ENCODE measurements at places on chromosomes 6 and 20.

DNA sequence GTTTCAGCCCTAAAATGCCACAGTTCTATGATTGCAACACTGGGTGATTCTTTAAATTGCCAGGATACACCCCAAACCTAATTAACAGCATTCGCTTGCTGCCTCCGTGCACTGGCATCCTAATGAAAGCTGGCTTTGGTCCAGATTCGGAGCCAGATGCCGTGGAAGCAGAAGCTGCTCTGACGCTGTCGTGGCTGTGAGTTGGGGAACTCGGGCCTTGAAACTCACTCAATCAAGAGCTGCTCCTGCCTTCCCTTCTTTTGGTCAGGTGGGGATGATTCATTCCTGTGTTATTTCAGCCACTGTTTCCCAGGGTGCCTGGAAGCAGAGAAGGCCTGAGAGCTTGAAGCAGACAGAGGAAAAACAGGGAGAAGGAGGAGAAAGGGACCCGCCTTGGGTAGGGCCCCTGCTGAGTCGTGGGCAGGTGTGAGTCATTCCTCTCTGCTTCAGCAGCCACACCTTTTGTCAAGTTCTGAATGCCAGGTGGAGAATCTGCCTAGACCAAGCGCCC is 36.2 kb upstream of the DSP start:
- peak; percentile 86 for DNase-seq

DNA sequence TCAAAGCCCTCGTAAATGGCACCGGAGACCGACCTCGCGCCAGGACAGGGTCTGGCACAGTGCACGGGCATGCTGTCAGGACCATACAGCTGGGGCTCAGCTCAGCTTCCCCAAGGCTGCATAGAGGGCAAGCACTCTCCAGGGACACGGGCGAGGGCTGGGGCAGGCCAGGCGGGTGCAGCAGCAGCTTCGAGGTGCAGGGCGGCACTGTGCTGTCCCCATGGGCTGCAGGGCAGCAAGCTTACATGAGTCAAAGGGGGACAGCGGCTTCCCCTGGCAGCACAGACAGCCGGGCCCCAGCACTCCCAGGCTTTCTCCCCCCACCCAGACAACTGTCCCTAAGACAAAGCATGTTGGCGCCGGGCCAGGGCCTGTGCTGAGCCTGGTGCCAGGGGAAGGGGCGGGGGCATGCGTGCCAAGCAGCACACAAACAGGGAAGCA is 25.7 kb downstream of the PSMG4 start:
- no peak for DNase-seq

- no peak for DNase-seq
Observed at GRCh38 chr20:61733891-61734732, 331.6 kb downstream of the TAF4 start.

DNA sequence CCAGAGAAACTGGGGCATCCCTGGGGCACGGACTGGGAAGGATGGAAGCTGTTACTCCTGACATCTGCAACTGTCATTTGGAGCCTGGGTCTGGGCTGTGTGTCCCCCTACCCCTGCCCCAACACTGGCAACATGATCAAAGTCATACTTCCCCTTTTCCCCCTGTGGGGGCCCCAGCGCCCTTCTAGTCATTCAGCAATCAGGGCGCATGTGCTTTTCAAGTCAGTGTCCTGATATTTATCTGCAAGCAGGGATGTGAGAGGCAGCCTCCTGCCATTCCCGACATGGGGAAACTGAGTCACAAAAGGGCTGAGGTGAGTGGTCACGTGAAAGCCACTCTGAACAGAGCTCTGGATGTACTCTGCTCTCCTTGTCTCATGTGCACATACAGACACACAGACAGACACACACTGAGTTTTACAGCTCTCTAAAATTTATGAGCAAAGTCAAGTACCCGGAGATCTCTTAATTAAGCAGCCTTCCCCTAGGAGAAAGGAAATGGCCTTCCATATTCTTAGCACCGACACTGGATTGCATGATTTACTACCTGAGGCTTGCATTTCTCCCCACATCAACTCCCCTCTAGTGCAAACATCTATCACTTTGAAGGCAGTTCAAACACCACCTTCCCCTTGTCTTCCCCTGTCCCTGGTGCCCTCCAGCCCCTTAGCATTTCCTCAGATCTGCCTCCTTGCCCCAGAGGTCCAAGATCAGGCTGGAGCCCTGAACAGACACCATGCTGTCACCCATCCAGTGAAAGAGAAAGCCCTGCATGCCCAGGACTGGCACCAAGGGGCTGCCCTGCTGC is 170.7 kb downstream of the CDC5L start:
- no peak for DNase-seq

GRCh38 chr6:2865694-2866151 is 24.1 kb upstream of the SERPINB1 start:
- no peak for DNase-seq

DNA sequence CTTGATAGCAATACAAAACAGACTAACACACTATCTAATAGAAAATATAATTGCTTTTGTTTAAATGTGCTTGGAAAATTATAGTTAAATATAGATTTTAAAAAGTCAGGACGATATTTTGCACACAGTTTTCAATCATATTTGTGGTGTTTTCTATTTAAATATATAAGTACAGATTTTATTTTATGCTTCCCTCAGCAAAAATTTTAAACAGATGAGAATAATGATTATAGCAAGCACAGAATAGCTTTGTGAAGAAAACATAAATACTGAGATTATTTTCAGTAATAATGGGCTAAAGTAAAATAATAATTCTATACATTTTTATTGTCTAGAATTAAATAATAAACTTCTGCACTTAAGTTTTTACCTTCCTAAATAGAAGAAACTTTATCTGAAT is 809.4 kb downstream of the PHF3 start:
- no peak for DNase-seq

DNA sequence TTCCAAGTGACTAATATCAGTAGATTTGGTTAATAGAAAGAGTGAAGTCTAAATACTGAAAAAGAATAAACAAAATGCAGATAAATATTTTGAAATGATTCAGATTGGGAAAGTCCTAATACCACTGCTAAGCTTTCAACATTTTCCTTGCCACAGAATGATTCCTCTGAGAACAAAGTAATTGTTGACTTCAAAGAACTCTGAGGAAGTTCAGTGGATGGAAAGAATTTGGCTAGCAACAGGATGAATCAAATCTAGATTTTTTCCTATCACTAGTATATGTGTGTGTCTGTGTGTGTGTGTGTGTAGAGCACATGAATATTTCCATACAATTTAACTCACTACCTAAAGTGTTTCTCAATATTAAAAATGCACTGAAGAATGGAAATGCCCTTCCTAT is 107.9 kb upstream of the PREP start:
- DNase-seq = no peak

DNA sequence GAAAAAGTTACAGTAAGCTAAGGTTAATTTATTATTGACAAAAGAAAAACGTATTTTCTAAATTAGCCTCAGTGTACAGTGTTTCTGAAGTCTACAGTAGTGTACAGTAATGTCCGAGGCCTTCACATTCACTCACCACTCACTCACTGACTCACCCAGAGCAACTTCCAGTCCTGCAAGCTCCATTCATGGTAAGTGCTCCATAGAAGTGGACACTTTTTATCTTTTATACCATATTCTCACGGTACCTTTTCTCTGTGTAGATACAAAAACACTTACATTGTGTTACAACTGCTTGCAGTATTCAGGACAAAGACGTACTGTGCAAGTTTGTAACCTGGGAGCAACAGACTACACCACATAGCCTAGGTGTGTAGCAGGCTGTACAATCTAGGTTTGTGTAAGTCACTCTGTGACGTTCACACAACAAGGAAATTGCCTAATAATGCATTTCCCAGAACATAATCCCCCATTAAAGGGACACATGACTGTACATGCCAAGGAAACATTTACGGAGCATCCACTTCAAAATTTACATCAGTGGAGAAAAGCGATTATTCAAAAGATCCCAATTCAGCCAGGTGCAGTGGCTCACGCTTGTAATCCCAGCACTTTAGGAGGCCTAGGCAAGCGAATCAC is 133.4 kb downstream of the BANF2 start:
- DNase-seq = no peak

DNA sequence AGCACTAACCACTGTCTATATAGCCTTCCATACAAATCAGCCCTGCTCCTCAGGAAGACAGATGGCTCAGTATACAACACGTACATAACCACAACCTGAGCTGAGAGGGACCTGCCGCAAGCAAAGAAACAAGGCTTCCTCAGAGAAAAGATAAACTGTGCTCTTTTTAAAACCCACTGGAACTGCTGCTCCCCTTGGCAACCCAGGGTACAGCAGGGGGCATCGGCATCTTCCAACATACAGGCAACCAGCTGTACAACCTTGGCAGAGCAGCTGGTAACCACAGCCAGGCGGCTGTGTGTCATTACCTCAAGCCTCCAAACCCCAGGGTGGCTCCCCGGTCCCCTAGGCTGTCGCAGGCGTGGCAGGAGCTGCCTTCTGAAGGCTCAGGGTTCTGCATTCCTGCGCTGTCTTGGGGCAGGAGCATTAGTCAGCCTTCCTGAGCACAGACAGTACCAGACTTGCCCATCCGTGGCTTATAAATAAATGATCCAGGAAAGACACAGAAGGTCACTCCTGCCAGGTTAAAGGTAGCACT is 249.5 kb downstream of the ADGRG6 start:
- DNase-seq = no peak

GRCh38 chr6:34891296-34891695 is 2.2 kb downstream of the ANKS1A start:
- no peak for DNase-seq

DNA sequence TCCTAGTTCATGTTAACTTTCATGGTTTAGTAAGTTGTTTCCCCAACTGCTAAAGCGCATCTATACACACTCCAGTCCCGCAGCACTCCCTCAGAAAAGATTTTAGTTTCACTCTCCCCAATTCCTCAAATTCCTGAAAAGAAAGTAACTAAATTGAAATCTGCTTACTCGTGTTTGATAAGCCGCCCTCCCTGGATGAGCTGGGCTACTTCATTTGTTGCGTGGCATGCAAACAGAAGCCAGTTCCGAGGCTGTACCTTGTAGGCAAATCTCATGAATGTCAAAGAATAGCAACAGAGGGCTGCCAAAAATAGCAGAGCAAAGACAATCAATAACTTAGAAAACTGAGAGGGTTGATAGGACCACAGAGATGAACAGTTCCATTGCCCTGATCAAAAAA is 16.9 kb downstream of the MPC1 start:
- no peak for DNase-seq

DNA sequence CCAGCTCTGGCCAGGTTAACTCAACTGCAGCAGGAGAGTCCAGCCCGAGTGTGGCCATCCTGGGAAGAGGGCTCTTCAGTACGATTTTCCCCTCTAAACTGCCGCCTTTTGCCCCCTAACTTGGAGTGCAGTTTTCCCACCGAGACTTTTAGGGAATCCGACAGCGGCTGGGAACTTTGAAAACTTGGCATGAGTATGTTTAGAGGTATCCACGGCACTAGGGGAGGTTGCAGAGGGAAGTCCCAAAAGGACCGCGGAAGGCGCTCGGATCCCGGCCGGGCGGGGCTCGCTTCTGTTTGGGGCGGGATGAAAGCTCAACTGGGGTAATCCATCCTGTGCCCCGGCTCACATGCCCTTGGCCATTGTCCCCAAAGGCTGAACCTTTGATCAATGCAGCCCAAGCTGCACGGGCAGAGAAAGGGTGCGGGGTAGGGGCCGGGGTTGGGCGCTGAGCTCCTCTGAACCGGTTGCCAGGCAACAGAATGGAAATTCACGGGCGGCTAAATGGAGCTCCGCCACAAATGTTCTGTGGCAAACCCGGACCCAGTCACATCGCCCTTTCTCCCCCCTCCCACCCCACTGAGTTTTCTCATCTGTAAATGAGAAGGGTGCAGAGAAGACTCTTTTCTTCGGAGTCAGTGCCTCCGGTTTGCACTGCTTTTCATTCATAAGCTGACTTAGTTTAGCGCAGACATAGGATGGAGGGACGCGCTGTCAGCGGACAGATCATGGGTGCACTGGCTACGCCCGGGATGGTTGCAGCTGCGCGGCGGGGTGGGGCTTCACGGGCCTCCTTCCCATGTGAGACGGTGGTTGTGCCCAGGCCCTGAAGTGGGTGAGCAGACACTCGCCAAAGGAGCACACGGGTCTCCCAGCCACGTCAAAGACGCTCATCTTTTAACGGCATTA is 2.3 kb downstream of the BMP6 start:
- no peak for DNase-seq

GRCh38 chr20:14761903-14762302 is 424.5 kb upstream of the FLRT3 start:
- peak; percentile 22 for DNase-seq

- DNase-seq = no peak
Observed at GRCh38 chr20:45948261-45948733, 13.8 kb downstream of the PCIF1 start.

- no peak for DNase-seq
Observed at GRCh38 chr6:2549834-2550233, 200.9 kb downstream of the MYLK4 start.

DNA sequence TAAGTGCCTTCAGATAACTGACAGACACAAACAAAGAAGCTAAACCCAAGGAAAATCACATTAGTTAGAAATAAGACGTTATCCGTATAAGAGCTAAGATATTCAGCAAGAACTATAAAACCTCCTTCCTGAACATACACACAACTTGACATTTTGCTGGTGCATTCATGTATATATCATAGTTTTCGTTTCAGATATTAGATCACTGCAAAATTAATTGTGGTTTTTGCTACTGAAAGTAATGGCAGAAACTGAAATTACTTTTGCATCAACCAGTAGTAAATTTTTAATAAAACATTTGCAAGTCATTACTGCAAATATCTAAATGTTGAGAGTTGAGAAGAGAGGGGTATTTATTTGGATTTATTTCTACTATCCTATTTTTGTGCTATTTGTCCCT is 26.1 kb upstream of the KCNQ5 start:
- no peak for DNase-seq

- no peak for DNase-seq
Observed at GRCh38 chr6:25486550-25486949, 165.5 kb upstream of the SCGN start.

GRCh38 chr6:166419717-166420116 is 37.0 kb upstream of the MPC1 start:
- no peak for DNase-seq

GRCh38 chr6:169867751-169868191 is 116.3 kb downstream of the ERMARD start:
- no peak for DNase-seq

- no peak for DNase-seq
Observed at GRCh38 chr6:144543006-144543871, 258.1 kb downstream of the UTRN start.

GRCh38 chr6:112279031-112279935 is 24.9 kb upstream of the LAMA4 start:
- DNase-seq = no peak

- DNase-seq = no peak
Observed at GRCh38 chr20:21873291-21873690, 167.8 kb downstream of the PAX1 start.
